ENCODE measurements at places on chromosomes 2 and 18.

DNA sequence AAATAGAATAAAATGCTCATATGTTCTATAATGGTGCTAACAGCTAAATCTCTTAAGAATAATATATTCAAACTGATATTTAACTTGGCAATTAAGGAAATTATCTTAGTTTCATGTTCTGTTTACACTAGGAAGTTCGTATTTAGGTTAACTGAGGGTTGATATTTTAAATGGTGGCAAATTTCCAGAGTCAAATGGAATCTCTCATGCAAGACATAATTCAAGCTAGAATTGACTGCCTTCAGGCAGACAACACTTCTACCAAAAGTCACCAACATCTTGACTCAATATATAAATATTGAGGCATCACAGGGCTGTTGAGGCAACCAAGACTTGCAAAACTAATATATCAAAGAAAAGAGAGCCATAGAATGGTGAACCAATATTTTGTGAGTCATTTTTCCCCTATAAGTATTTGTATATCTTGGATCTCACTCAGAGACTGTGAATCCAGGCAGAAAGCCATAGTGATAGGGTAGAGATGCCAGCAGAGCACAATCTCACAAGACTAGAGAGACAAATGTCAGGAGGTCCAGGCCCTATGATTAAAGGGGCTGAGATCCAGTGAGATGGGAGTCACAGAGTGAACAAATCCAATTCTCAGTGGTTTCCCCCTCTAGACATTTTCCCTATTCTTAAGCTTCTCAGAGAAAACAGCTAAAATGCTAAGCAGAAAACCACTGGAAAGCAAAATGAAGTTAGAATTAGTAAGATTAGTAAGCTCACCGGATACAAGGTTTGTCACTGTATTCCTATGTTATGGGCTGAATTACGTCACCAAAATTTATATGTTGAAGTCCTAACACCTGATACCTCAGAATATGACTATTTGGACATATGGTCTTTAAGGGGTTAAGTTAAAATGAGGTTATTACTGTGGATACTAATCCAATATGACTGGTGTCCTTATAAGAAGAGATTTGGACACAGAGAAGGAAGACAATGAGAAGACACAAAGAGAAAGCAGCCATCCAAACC, 358.2 kb upstream of the UBE2E3 start:
- DNase-seq, result peak; percentile 70

DNA sequence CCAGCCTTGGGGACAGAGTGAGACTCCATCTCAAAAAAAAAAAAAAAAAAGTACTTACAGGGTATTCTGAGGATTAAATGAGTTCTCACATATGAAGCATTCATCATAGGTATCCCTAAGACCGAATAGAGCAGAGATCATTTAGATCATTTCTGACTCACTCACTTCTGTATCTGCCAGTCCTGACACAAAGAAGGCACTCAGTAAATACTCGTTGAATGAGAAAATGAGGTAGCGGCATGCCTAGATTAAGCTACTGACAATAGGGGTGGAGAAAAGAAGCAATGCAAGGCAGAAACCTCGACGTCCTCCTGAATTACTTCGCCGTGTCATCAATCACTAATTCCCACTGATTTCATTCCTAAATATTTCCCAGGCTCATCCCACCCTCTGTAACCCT, 103.8 kb downstream of the GREB1L start:
- no peak for DNase-seq

- no peak for DNase-seq
Measured at GRCh38 chr2:120797421-120798221, 62.0 kb downstream of the GLI2 start.

DNA sequence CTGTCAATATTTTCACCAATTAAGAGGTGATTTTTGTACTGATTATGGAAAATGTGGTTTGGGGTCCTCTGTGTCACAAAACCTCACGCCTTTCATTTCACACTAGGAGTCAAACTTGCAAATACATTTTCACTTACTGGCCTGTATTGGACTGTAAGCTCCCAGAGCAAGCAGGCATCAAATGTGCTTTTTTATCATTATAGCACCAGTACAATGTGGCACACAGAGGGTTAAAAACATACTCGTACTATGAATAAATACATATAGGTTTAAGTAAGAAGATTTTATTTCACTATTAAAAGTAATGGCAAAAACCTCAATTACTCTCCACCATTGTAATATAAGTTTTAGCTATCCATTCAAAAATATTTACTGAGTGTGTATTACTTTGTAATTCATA, 56.7 kb downstream of the ABCB11 start:
- DNase-seq, result no peak

DNA sequence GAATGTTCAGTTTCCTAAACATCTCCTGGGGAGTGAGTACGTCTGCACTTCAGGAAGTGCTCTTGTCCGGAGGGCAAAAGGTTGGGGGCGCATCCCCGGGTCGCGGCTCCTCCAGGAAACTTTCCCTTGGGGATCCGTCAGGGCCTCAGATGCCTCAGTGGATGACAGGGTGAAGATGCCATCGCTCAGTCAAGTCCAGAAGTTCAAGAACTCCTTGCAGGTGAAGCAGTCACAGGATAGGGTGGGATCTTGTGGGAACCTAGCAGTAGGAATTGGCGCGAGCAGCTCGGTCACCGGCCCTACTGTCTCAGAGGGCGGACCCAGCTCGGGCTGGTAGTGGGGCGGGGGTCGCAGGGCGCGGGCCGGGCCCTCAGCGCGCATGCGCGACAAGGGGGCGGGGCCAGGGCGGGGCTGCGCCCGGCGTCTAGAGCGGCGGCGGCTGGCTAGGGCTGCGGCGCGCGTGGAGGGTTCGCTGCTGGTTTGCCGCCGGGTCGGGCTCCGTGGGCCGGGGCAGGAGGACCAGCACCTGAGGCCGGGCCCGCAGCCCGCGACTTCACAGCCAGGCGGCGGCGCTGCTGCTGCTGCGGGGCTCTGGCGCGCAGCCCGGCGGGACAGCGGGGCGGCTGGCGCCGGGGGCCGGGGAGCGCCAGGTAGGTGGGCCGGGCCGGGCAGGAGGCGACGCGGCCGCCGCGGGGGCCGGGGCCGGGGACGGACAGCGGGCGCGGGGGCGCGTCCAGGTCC, at the start of gene INPP4A:
Gene INPP4A (plus strand): TSS at position 423 of the 741 bp plus-strand sequence. CDS start 75,191 bp downstream, outside the sequence.
- DNase-seq, result peak; percentile 45

DNA sequence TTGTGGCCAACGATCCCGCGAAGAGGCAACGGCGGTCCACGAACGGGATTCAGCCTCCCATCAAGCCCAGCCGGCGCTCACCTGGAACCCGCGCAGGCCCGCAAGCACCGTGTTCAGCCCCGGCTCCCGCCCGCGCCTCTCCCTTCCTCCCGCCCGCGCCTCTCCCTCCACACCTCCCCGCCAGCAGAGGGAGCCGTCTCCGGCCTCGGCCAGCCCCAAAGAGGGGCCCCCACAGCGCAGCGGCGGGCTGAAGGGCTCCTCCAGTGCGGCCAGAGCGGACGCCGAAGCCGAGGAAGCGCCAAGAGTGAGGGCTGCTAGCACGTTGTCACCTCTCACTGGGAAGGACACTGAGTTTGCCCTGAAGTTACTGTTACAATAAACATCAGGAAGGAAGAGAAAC, 55.3 kb upstream of the LAPTM4A start:
- no peak for DNase-seq

- no peak for DNase-seq
Measured at GRCh38 chr2:58866040-58866439, 624.9 kb upstream of the FANCL start.

- no peak for DNase-seq
Measured at GRCh38 chr2:237669283-237669627, 41.9 kb downstream of the LRRFIP1 start.

DNA sequence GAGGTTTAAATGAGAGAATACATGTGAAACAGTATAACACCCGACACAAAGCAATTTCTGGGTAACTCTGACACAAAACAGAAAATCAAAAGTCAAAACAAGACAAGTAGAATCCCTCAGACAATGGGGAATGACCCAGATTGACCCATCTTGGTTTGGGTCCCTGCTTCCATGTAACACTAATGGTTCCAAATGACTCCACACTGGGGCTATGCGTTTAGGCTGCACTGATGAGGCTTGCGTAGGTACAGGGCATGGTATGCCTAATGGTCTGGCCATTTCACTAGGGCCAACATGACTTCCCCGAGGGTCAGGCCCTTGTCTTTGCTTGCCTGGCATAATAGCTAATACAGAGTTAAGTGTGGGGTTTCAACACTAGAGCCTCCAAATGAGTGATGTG, 27.2 kb upstream of the NFE2L2 start:
- no peak for DNase-seq

DNA sequence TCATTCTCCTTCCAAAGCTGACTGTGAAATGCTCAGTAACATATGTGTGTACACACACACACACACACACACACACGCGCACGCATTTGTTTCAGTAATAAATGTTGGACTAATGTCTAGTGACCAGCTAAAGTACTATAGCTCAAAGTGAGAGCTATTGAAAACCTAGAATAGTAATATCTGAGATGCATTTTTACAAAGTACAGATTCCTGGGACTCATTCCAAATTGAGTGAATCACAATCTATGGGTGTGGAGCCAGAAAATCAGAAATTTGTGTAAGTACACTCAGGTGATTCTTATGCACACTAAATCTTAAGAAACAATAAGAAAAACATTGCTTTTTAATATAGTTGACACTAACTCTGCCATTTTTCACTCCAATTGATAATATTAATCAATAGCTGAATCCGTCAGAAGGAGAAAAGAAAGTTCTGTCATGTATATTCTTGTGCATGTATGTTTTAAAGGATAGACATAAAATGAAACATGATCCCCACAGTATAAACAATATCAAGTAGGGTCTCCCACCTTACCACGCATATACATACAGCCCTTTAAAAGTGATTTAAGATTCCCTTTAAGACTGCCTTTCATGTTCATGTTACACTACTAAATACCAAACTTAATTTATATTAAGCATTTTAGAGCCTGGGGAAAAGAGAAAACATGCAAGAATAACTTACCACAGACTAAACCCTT, 123.5 kb downstream of the ATAD2B start:
- DNase-seq, result peak; percentile 86

GRCh38 chr2:141641462-141641861, 489.4 kb downstream of the LRP1B start:
- DNase-seq, result no peak

GRCh38 chr2:168962636-168963035, 61.5 kb downstream of the G6PC2 start:
- DNase-seq, result no peak

DNA sequence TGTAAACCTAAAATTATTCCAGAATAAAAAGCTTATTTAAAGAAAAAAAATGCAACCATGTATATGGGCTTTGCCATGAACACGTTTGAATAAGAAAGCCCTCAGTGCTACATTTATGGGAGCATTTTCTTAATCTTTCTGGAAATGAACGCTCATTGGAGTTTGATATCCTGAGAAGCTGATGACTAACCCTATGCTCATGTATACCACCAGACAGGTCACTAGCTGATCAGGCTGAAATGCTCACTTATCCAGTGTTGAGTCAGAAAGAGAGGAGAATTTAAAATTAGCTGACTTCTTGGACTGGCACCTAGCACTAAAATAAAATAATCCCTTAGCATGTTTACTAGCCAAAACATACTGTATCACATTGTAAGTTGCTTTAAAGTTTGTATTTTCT, 254.9 kb upstream of the SIX3 start:
- DNase-seq, result peak; percentile 37

DNA sequence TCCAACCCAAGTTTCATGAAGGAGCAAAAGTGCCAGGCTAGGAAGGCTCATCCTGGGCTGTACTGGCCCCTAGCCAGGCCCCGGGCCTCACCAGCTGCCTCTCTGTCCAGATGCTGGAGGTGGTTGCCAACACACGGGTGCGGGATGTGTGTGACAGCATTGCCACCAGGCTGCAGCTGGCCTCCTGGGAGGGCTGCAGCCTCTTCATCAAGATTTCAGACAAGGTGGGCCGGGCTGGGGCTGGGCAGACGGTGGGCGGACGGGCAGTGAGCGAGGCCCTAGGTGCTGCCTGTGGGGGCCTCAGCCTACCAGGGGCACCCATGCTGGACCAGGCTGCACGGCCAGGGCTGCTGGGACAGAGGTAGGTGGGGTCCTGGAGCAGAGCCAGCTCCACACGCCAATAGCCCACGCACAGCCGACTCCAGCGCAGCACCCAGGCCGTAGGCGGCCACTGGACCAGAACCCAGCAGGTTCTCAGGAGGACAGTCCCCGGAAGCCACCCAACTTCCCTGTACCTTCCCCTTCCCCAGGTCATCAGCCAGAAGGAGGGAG, 11.8 kb upstream of the GPR17 start:
- DNase-seq, result no peak

DNA sequence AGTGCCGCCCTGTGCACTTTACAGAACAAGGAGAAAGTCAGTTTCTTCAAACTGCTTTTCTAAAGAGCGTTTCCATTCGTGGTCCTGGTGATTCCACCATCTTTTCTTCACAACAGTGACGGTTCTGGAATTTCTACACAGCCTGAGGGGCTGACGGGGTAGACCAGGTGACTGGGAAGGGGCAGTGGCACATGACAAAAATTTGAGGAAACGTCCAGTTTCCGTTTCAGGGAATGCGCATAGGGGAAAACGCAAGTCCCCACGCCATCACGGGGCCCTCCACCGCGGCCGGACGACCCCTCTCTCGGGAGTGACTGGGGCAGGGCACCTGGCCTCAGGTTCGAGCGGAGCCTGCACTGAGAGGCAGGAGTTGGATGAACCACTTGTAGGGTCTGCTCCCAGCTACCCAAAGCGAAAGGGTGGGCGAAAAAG, 980 bp upstream of the SPTBN1 start:
- no peak for DNase-seq

DNA sequence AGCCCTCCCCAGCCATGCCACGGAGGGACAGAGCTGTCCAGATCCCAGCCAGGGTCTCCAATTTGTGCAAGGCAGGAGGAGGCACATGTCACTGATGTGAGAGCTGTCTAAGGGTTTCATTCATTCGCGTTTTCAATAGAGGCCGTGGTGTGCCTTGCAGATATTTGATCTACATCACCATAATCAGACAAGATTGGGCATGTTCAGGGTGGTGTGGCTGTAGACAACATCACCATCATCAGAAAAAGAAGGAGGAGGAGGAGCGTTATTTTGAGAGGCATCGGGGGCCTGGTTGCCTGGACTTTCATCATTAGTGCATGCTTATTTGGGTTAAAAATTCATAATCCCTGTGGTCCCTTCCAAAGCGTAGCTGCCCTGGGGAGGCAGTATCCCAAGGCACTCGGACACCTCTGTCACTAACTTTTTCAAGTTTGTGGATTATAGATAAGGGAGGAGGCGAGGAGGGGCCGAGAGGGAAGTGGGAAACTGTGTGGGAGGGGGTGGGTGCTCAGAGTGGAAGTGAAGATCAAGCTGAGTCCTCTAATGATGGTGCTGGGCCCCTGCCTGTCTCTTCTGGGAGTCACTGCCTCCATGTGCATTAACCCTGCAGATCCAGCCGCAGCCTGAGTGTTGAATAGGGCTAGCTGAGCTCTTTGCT, 194.1 kb downstream of the CTIF start:
- DNase-seq, result no peak

GRCh38 chr18:58991167-58991798, 126.6 kb downstream of the ZNF532 start:
- peak; percentile 35 for DNase-seq

- no peak for DNase-seq
Measured at GRCh38 chr18:31156821-31157763, 5.6 kb downstream of the DSC1 start.

- no peak for DNase-seq
Measured at GRCh38 chr18:56089612-56090258, 501.7 kb upstream of the TCF4 start.

All from fibroblast of the aortic adventitia (primary cell).